ENCODE measurements at places on chromosomes 16 and 17. TPM values are rescaled to one million over a fixed set of nuclear protein-coding genes. Genes with fewer than 3 reads are reported as not detected.

The PRR15L gene
- 18.0 TPM for polyA plus RNA-seq

The KRT32 gene
- polyA plus RNA-seq = not detected

- no peak for DNase-seq
Observed at GRCh38 chr17:13200671-13201070, 182.8 kb upstream of the ELAC2 start.

GRCh38 chr16:23505180-23505665 lies 5.1 kb downstream of the GGA2 start:
- no peak for DNase-seq

DNA sequence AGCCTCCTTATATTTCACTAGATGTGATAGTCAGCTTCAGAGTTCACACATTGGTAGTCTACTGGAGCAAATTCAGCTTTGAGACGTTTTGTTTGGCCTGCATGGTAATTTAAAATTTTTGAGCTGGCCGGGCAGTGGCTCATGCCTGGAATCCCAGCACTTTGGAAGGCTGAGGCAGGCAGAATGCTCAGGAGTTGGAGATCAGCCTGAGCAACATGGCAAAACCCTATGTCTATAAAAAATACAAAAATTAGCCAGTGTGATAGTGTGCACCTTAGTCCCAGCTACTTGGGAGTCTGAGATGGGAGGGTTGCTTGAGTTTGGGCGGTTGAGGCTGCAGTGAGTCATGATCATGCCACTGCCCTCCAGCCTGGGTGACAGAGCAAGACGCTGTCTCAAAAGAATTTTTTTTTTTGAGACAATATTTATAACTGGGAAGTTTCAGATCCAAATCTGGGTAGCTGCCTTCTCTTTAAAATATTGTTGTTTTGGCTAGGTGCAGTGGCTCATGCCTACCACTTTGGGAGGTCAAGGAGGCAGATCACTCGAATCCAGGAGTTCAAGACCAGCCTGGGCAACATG lies 4.8 kb upstream of the BLMH start:
- no peak for DNase-seq

DNA sequence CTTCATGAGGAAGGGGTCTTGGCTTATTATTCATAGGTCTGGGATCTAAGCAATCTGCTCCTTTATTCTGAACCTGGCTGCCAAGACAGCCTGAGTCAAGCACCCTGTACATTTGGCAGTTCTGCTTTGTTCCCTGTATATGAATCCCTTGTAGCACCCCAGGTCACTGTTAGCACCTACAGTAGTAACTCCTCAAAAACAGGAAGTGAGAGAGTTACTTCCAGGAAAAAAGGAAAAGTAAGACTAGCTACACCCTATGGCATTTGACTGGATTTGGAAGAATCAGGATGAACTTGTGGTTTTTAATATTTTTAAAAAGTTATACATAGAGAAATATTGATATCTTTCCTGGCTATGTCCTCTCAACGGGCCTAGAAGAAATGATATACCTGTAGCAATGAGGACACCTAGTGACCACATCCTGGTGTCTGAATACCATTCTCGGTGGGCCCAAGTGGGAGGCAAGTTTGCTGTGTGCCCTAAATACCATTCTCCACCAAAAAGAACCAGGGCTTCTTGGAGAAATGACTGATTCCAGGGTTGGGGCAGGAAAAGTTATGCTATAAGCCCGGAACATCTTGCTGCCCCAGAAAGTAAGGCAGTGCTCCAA lies 9.9 kb downstream of the ANKRD40 start:
- no peak for DNase-seq

DNA sequence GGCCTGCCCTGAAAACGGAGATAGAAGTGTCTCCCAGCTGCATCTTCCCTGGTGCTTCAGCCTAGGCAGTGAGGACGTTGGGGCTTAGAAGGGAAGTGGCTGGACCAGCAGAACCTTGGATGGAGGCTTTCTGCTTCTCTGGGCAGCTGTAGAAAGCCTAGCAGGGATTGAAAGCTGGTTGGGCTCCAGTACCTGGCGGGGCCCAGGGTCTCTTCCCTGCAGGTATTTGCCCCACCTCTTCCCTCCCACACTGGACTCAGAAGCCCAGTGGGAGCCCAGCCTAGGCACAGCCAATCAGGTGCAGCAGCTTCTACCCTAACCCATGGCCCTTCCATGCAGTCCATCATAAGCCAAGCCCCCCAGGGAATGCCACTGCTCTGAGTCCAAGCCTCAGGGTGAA lies 190.3 kb upstream of the IRX6 start:
- DNase-seq = no peak

GRCh38 chr16:87582216-87582965 lies 19.9 kb upstream of the JPH3 start:
- DNase-seq = no peak

GRCh38 chr16:29182501-29182900 lies 197.6 kb downstream of the LAT start:
- DNase-seq = no peak

DNA sequence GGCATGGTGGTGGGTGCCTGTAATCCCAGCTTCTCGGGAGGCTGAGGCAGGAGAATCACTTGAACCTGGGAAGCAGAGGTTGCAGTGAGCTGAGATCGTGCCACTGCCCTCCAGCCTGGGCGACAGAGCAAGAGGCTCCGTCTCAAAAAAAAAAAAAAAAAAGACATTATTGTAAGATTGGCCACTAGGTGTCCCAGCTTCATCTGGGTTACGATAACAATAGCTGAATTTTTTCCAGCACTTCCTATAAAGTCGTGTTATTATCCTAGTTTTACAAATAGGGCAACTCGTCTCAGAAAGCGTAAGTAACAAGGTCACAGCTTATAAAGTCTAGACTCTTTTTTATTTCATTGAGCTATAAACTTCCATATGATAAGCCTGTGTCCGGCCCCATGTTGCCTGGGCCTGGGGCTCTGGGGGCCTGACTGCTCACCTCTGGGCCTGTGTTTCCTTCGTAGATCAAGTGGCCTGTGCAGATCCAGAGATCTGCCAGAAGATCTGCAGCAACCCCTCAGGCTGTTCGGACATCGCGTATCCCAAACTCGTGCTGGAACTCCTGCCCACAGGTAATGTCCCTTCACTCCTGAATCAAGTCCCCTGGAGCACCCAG lies 60.5 kb downstream of the SLC5A11 start:
- DNase-seq = no peak
